ENCODE measurements at places on chromosomes 4 and X. TPM values are rescaled to one million over a fixed set of nuclear protein-coding genes. Genes with fewer than 3 reads are reported as not detected.

FHDC1 gene
- 0.86 TPM for total RNA-seq

KCNIP4 gene
- total RNA-seq: not detected

NPY1R gene
- total RNA-seq: 0.10 TPM

SH3TC1 gene
- 19.8 TPM for total RNA-seq

TMA16 gene
- total RNA-seq: 24.3 TPM

ADH6 gene
- total RNA-seq: not detected

CT83 gene
- not detected for total RNA-seq

ADH7 gene
- not detected for total RNA-seq

PNMA6A gene
- 4.9 TPM for total RNA-seq

REPS2 gene
- 1.5 TPM for total RNA-seq

BMX gene
- total RNA-seq: not detected

CYLC1 gene
- not detected for total RNA-seq

CD99L2 gene
- total RNA-seq: 53.3 TPM

PPA2 gene
- total RNA-seq: 76.9 TPM

MTHFD2L gene
- 8.2 TPM for total RNA-seq

F8 gene
- 3.6 TPM for total RNA-seq

NAA11 gene
- total RNA-seq: not detected

XG gene
- not detected for total RNA-seq

GABRB1 gene
- not detected for total RNA-seq

NKX3-2 gene
- 0.14 TPM for total RNA-seq

CXXC4 gene
- total RNA-seq: not detected

TCEAL6 gene
- total RNA-seq: not detected

ARR3 gene
- total RNA-seq: not detected

CT45A1 gene
- total RNA-seq: not detected

ANKRD50 gene
- 5.6 TPM for total RNA-seq

PCDH7 gene
- 0.07 TPM for total RNA-seq

IRAK1 gene
- total RNA-seq: 201 TPM

ASMT gene
- 0.15 TPM for total RNA-seq

UGT2B11 gene
- 0.16 TPM for total RNA-seq

PLXNA3 gene
- total RNA-seq: 17.8 TPM

TECRL gene
- total RNA-seq: not detected

FGD1 gene
- 6.0 TPM for total RNA-seq

CPLX1 gene
- total RNA-seq: 0.61 TPM

KDR gene
- 0.10 TPM for total RNA-seq

TSPAN7 gene
- 2.6 TPM for total RNA-seq

VCX2 gene
- not detected for total RNA-seq

SPP1 gene
- 162 TPM for total RNA-seq

PCDH11X gene
- total RNA-seq: not detected

OPN1MW gene
- not detected for total RNA-seq

SLC49A3 gene
- 0.09 TPM for total RNA-seq

CSAG2 gene
- not detected for total RNA-seq

MAGEA2B gene
- not detected for total RNA-seq

SUPT20HL1 gene
- total RNA-seq: not detected

PAGE3 gene
- total RNA-seq: not detected

GUF1 gene
- 11.6 TPM for total RNA-seq

RBMXL3 gene
- not detected for total RNA-seq

CNGA1 gene
- not detected for total RNA-seq

CNKSR2 gene
- total RNA-seq: 2.5 TPM

RASSF6 gene
- 0.80 TPM for total RNA-seq

PRKG2 gene
- 0.37 TPM for total RNA-seq

ATP1B4 gene
- not detected for total RNA-seq

SLC7A11 gene
- total RNA-seq: 20.9 TPM

BANK1 gene
- total RNA-seq: 0.81 TPM
